Liver (tissue), 10 donors: ENCODE measurements at places on chromosomes 2 and 18. TPM values are rescaled to one million over a fixed set of nuclear protein-coding genes. Genes with fewer than 3 reads are reported as not detected.

- no peak overlapping the region for H3K4me3 ChIP-seq
- H3K27me3 ChIP-seq, result no peaks in the 10 kb centered on the region
- no peak for DNase-seq
- no peaks in the 10 kb centered on the region for H3K4me1 ChIP-seq
- H3K36me3 ChIP-seq, result no peaks in the 10 kb centered on the region
- H3K27ac ChIP-seq, result no peak overlapping the region
These were observed 1149.3 kb upstream of the CDH2 start for GRCh38 chr18:29326214-29326613.

Gene CPO
- total RNA-seq, result 0.25 TPM

GRCh38 chr2:106894545-106894944 is 8.6 kb upstream of the ST6GAL2 start:
- no peaks in the 10 kb centered on the region for H3K27me3 ChIP-seq
- DNase-seq, result no peak
- H3K27ac ChIP-seq, result no peak overlapping the region
- H3K4me3 ChIP-seq, result no peak overlapping the region
- H3K4me1 ChIP-seq, result no peaks in the 10 kb centered on the region

DNA sequence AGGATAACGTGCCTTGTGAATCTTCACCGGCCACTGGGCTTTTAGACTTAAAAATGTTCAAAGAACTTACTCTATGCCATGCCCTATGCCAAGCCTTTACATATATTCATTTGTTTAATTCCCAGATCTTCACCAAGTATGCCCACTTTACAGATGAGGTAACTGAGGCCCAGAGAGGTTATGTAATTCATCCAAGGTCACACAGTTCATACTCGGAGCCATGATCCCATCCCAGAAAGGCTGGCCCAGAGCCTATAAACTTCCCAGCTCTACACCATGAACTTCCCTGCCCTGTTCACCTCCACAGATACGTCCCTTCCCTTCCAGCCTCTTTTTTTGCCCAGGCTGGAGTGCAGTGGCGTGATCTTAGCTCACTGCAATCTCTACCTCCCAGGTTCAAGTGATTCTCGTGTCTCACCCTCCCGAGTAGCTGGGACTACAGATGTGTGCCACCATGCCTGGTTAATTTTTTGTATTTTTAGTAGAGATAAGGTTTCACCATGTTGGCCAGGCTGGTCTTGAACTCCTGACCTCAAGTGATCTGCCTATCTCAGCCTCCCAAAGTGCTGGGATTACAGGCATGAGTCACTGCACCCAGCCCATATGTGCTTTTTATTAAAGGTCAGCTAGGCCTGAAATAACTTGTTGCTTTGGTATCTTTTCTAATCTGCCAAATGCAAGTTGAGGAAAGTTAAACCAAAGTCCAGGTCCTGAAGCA is 44.1 kb downstream of the MTHFD2 start:
- no peak overlapping the region for H3K4me3 ChIP-seq
- no peaks in the 10 kb centered on the region for H3K4me1 ChIP-seq
- DNase-seq, result no peak
- no peaks in the 10 kb centered on the region for H3K27me3 ChIP-seq
- no peaks in the 10 kb centered on the region for H3K36me3 ChIP-seq

- peaks cover 2% of the 10 kb centered on the region for H3K27me3 ChIP-seq
- no peaks in the 10 kb centered on the region for H3K36me3 ChIP-seq
- no peak overlapping the region for H3K27ac ChIP-seq
- no peaks in the 10 kb centered on the region for H3K4me1 ChIP-seq
- no peak for DNase-seq
- no peak overlapping the region for H3K4me3 ChIP-seq
These were observed 217.0 kb downstream of the SPP2 start for GRCh38 chr2:234267534-234267933.

DNA sequence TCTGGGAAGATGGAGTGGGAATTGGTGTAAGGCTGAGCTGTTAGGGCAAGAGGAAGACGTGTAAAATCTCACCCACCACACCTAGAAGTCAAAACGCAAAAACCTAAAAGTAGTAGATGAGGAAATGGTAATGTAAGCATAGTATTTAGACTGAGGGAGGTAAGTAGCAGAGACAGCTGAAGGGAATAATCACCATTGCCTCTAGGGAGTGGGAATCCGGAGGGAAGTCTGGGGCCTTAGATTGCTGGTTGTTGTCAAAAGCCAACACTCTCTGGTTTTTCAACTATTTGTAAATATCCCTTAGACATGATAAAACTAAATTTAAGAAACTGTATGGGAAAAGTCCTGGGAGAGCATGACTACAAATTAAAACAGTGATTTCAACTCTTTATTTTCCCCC is 28.7 kb upstream of the MYCN start:
- H3K36me3 ChIP-seq, result no peaks in the 10 kb centered on the region
- no peak for DNase-seq
- no peak overlapping the region for H3K27ac ChIP-seq
- no peaks in the 10 kb centered on the region for H3K27me3 ChIP-seq
- H3K4me1 ChIP-seq, result no peaks in the 10 kb centered on the region
- no peak overlapping the region for H3K4me3 ChIP-seq

Gene ABCG8
- total RNA-seq, result 81.2 TPM

- H3K4me3 ChIP-seq, result no peak overlapping the region
- peak; percentile 27 for DNase-seq
- no peak overlapping the region for H3K27ac ChIP-seq
- no peaks in the 10 kb centered on the region for H3K4me1 ChIP-seq
These were observed 6.6 kb downstream of the EMX1 start for GRCh38 chr2:72923833-72924352.

DNA sequence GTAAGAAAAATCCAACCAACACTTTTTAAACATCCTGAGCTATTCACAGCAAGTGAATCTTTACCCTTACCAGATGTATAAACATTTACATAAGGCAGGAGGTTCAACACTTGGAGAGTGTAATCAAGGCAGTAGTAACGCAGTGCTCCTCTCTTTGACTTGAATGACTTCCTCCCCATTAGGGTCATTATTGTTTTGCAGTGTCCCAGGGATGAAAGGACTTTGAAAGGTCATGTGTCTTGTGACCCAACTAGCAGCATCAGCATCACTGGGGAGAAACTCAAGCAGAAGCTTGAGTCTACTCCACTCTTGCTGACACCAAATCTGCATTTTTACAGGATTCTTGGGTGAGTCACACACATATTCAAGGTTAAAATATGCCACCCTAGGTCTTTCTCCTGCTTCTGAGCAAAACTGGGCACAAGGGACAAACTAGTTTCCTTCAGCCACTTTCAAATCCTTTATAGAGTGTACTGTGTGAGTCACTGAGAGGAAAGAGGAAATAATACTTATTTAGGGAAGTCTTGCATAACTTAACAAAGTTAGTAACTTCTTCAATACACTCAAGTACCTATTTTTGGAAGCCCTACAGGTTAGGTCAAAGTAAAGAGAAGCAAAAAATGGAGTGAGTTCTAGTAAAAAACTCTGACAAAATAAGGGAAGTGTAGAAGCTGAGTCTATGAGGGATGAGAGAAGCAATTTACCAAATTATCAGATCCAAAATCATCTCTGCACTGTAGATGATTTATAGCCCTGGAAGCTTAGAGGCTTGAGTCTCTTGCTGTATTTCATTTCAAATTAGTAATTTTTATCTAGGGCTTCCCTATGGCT is 51.0 kb upstream of the EML4 start:
- no peak for DNase-seq
- no peak overlapping the region for H3K4me3 ChIP-seq
- peak overlapping the region; percentile 88 for H3K27ac ChIP-seq
- no peaks in the 10 kb centered on the region for H3K27me3 ChIP-seq
- H3K36me3 ChIP-seq, result no peaks in the 10 kb centered on the region

- no peaks in the 10 kb centered on the region for H3K4me1 ChIP-seq
- no peak overlapping the region for H3K27ac ChIP-seq
- H3K36me3 ChIP-seq, result no peaks in the 10 kb centered on the region
- H3K4me3 ChIP-seq, result no peak overlapping the region
- DNase-seq, result no peak
These were observed 213.0 kb downstream of the TRIB2 start for GRCh38 chr2:12929758-12930157.

GRCh38 chr2:46377101-46377581 is 79.9 kb downstream of the EPAS1 start:
- H3K27ac ChIP-seq, result peak overlapping the region; percentile 40
- no peaks in the 10 kb centered on the region for H3K27me3 ChIP-seq
- no peaks in the 10 kb centered on the region for H3K4me1 ChIP-seq
- DNase-seq, result no peak
- H3K4me3 ChIP-seq, result no peak overlapping the region

DNA sequence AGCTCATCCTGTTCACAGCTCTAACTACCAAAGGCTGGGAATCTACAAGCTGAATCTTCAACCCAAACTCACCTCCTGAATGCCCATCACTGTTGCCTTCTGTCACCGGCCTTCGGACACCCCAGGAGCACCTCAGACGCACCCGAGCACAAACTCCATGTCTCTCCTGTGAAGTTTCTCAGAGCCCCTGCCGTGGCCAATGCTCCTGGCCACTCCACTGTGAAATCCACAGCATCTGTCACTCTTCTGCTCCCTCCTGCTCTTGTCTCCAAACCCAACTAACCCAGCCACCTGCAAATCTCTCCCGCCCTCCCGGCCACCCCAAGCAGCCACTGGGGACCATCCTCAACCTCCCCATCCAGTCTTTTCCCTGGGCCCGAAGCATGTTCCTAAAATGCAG is 457.9 kb upstream of the SALL3 start:
- no peak overlapping the region for H3K27ac ChIP-seq
- DNase-seq, result no peak
- H3K27me3 ChIP-seq, result no peaks in the 10 kb centered on the region
- no peak overlapping the region for H3K4me3 ChIP-seq
- H3K36me3 ChIP-seq, result no peaks in the 10 kb centered on the region
- no peaks in the 10 kb centered on the region for H3K4me1 ChIP-seq

GRCh38 chr18:44123743-44124142 is 556.9 kb upstream of the SETBP1 start:
- no peak for DNase-seq
- H3K4me1 ChIP-seq, result no peaks in the 10 kb centered on the region
- no peaks in the 10 kb centered on the region for H3K27me3 ChIP-seq

- H3K27me3 ChIP-seq, result no peaks in the 10 kb centered on the region
- H3K4me3 ChIP-seq, result no peak overlapping the region
- H3K36me3 ChIP-seq, result no peaks in the 10 kb centered on the region
- DNase-seq, result no peak
These were observed 205.1 kb upstream of the SMAD7 start for GRCh38 chr18:49155857-49156256.

DNA sequence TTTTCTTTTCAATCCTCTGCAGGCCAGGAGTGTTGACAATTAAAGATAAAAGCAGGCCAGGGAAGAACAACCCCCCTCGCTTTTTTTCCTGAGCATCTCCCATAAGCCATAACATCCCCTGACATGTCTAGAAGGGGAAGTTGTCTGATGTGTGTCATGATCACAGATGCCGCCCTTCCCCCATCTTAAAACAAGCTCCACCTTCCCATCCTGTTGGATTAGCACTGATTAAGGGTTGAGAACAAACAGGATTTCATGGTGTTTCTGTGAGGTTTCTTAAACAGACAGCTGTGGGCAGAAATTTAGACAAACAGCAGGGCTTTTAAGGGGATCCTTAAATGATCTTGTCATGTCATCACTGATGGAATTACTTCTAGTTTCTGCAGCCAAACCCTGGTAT is 59.4 kb upstream of the UPP2 start:
- no peaks in the 10 kb centered on the region for H3K36me3 ChIP-seq
- no peaks in the 10 kb centered on the region for H3K27me3 ChIP-seq
- DNase-seq, result no peak
- H3K4me1 ChIP-seq, result peaks cover 6% of the 10 kb centered on the region

DNA sequence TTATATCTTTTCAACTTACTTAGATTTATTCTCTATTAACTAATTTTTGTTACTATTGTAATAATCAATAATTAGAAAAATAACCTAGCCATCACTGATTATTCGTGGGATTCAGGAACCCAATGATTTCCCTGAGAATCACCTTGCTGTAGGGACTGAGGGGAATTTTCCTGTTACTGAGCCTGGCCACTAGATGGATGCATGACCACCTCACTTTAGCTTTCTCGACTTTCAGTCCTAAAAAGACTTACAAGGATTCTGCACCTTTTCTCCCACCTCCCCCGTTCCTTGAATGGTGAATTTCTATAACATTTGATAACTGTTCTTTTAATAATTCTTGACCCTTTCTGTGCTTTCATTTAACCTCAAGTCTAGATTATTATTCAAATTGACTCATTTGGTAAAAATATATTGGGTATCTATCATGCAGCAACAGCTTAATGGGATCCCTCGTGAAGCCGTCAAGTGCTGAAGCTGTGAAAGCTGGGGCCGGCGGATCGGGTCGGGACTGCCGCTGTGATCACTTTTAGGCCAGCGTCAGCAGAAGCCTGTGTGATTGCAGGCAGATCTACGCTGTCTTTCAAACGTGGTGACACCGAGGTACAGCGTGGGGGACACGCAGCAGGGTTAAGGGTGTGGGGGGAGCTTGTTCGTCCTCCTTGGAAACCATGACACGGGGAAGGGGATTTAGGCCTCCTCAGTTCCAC is 38.8 kb upstream of the TMEM18 start:
- H3K27ac ChIP-seq, result no peak overlapping the region
- H3K36me3 ChIP-seq, result no peaks in the 10 kb centered on the region
- H3K4me1 ChIP-seq, result no peaks in the 10 kb centered on the region
- H3K4me3 ChIP-seq, result no peak overlapping the region

GRCh38 chr2:12709207-12709522 is 7.6 kb upstream of the TRIB2 start:
- no peak for DNase-seq
- no peaks in the 10 kb centered on the region for H3K27me3 ChIP-seq

DNA sequence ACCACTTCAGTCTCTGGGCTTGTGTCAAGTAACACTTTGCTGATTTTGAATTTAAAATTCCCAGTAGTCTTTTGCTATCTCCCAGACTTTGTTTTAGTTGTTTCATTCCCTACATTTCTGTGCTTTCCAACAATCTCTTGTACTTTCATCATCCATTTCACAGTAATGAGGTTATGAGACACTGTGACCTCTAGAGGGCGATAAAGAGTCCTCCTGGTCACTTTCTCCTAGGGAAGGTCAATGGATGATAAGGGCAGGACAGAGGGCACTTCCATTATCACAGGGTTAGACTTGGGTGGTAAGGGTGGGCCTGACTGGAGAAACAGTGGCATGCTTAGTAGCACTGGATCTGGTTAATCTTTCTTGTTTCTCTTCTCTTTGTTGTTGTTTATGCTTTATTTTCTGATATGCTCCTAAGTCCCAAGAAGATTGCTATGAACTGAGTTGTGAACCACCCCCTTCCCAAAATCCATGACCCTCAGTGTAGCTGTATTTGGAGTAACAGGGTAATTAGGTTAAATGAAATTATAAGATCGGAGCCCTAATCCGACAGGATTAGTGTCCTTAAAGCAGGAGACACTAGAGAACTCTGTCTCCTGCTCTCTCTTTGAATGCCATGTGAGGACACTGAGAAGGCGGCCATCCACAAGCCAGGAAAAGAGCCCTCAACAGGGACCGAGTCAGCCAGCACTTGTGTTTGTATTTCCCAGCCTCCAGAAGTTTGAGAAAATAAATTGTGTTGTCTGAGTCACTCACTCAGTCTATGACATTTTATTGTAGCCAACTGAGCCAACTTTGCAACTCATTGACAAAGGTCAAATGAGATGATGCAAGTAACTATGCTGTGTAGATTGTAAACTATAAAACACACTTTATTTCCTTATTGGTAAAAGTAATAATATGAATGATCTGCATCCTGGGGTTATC is 779.2 kb downstream of the CNTNAP5 start:
- no peak overlapping the region for H3K4me3 ChIP-seq
- peak; percentile 32 for DNase-seq
- no peaks in the 10 kb centered on the region for H3K36me3 ChIP-seq
- peak overlapping the region; percentile 43 for H3K27ac ChIP-seq

Gene CEP76
- 11.8 TPM for total RNA-seq
